ENCODE measurements at places on chromosomes 1 and 21. TPM values are rescaled to one million over a fixed set of nuclear protein-coding genes. Genes with fewer than 3 reads are reported as not detected.

DNA sequence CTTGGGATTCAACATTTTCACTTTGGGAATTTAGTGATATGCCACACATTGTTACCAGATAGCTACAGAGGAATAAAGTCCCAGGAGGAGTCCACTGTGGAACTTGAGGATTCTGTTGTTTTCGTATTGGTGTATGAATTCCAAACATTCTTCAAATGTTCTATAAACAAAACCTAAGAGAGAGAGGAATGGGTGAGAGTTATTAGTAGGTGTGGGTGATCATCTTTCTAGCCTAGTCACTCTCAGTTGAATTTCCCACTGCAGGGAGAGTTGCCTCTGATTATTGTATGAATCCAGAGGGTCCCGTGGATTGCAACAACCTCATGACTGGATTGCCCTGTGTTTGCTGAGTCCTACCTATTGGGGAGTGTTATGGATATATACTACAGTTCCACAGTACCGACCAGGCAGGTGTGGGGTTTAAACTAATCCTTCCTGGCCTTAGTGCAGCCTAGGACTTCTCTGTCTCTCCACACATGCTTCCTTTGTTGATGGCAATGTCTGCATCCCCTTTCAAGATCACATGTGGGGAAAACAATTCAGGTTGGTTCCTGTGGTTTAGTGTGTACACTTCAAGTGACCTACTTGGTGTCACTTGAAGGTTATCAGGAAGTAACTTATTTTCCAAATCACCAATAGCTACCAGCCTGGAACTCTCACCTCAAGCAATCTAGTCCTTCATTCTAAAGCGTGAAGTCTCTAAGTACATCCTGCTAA lies 91.8 kb downstream of the ADCY10 start:
- no peak for DNase-seq

GRCh38 chr1:12173631-12174121 lies 6.9 kb downstream of the TNFRSF1B start:
- peak; percentile 98 for DNase-seq

DNA sequence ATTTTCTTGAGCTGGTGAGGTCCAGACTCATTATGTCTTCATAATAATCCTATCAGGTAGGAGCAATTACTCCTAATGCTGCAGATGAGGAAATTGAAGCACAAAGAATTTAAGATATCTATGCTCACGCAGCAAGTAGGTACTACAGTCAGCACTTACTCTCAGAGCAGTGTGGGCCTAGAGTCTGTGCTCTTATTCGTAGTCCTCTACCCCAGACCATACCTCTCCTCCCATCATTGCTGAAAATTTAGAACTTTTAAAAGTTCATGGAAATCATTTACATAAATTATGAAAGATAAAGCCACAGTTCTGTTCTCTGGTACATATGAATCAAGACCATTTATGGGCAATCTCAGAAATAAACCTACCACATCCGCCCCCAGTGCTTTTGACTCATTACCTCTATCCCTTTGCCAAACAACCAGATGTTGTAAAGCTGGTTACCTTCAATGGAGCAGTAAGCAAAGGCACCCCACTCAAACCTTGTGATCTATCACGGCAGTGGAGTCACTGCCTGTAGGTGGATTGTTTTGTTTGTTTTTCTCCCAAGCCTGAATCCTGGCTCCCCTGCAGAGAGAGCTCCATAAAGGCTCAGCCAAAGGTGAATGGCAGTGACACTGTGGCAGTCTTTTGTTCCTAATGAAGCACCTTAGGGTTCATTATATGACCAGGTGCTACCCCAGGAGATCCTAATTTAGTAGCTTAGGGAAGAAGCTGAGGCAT lies 20.9 kb upstream of the MAN1A2 start:
- DNase-seq: no peak

DNA sequence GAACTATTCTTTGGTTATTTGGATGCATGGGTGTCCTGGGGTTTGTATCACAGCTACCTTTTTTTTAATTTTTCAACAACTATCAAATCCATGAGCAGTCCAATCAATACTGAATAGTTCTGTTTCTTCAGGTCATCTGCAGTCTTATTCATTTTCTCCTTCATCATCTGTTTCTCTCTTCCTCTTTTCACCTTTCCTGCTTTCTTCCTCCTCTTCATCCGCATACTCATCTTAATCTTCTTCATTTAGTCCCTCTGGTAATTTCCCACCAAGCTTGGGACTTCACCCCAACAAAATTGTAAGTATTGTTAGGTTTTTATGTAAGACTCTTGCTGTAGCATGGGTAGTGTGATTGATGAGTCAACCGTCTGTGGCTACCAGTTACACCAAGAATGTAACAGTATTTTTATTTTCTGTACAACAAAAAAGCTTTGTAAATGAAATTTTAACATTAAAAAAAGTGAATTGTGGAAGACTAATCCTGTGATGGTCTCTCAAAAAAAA lies 184.1 kb upstream of the RNPC3 start:
- no peak for DNase-seq

DNA sequence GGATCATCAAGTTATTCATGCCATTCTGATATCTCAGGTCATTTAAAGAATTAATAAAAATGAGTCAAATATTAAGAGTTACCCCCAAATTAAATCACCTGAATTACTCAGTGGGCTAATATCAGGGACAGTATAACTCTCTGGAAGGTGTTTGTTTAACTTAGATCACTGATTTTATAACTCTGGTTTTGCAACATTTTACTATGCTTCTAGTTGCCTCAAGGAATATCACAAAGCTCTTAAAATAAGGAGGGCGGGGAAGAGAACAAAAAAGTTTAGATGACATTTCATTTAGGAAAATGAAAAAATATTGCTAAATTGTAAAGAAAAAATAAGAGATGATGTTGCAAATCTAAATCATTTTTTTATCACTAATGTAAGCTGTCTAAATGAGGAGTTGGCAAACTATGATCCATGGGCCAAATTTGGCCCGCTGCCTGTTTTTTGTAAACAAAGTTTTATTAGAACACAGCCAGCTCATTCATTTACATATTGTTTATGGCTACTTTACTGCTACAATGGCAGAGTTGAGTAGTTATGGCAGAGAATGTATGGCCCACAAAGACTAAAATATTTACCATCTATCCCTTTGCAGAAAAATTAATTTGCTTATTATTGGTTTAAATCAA lies 31.9 kb upstream of the SLC19A2 start:
- no peak for DNase-seq

- DNase-seq: no peak
Measured at GRCh38 chr1:90402893-90403849, 313.9 kb downstream of the BARHL2 start.

GRCh38 chr1:2611031-2611501 lies 21.8 kb downstream of the MMEL1 start:
- DNase-seq: no peak

- DNase-seq: no peak
Measured at GRCh38 chr1:185139246-185139645, 17.5 kb downstream of the TRMT1L start.

GRCh38 chr21:16169102-16169511 lies 439.3 kb downstream of the USP25 start:
- no peak for DNase-seq

DNA sequence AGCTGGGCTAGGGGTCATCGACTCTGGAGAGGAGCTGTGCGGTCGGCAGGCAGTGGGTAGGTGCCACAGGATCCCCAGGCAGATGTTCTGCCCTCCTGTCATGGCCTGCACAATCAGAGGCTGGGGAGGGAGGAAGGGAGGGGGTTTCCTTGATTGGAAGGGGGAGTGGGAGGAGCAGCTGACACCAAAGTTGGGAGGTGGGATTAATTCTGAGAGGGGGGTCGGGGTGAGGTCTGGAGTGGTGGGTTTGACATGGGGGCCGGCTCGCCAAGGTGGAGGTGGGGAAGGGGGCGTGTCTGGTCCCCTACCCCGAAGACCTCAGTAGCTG lies 651 bp upstream of the HPCA start:
- no peak for DNase-seq

DNA sequence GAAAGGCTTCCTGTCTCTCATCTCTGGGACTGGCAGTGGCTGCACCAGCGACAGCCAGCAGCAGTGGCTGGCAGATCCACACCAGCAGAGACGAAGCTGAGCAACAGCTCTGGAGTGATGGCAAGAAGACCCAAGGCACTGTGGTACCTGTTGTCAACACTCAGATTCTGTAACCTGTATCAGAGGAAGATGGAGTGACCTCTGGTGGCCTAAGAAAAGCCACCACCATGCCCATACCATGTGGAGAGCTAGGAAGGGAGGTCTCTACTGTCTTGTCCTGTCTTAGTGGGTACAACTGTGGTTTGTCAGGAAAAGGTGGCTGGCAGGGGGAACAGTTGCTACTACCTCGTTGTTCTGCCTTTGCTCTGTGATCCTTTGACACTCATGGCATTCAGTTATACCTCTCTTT lies 22.5 kb upstream of the RHBDL2 start:
- DNase-seq: peak; percentile 5

- DNase-seq: no peak
Measured at GRCh38 chr1:10979483-10979920, 33.0 kb upstream of the TARDBP start.

GRCh38 chr1:81254560-81254959 lies 546.2 kb upstream of the ADGRL2 start:
- DNase-seq: no peak

DNA sequence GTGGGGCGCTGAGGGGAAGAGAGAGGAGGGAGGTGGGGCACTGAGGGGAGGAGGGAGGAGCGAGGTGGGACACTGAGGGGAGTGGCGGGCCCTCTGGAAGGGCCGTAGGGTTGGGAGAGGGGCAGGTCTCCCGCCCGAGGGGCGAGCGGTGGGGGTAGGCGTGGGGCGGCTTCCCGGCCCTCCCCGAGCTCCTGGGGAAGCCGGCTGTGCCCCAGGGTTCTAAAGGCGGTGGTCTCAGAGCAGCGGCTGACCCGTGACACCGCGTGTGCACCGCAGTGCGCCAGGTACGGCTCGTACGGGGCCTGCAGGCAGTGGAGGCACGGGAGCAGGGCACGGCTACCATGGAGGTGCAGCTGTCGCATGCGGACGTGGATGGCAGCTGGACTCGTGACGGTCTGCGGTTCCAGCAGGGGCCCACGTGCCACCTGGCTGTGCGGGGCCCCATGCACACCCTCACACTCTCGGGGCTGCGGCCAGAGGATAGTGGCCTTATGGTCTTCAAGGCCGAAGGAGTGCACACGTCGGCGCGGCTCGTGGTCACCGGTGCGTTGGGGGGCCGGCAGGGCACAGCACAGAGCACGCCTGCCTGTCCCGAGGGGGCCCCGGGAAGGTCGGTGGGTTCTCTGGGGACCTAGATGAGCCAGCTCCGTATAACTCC lies 68.5 kb downstream of the OBSCN start:
- no peak for DNase-seq

- no peak for DNase-seq
Measured at GRCh38 chr1:75712306-75712705, 12.2 kb upstream of the ACADM start.

DNA sequence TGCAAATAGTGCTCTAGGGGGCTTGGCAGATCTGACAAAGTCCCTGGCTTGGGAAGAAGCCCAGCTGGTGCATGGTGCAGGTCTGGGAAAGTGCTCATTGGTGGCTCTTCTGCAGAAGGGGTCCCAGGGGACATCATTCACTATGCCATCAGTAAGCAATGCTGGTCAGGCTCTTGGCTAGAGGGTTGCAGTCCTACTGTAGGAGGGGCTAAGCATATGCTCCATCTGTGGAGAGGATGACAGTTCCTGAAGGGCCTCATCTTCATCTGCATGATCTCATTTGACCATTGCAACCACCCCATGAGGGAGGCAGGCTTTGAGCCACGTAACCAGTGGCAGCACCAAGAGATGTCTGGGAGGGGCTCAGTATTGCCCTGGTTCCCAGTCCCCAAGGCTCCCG lies 31.5 kb upstream of the VASH2 start:
- no peak for DNase-seq

- peak; percentile 22 for DNase-seq
Measured at GRCh38 chr1:200039849-200040474, 12.5 kb downstream of the NR5A2 start.

GRCh38 chr1:202590126-202590525 lies 120.1 kb downstream of the SYT2 start:
- no peak for DNase-seq

GRCh38 chr1:152185544-152186391 lies 26.7 kb upstream of the RPTN start:
- peak; percentile 62 for DNase-seq

- DNase-seq: no peak
Measured at GRCh38 chr1:19688041-19688842, 23.6 kb downstream of the HTR6 start.

GRCh38 chr21:32565856-32566465 lies 19.4 kb downstream of the TCP10L start:
- DNase-seq: no peak

DNA sequence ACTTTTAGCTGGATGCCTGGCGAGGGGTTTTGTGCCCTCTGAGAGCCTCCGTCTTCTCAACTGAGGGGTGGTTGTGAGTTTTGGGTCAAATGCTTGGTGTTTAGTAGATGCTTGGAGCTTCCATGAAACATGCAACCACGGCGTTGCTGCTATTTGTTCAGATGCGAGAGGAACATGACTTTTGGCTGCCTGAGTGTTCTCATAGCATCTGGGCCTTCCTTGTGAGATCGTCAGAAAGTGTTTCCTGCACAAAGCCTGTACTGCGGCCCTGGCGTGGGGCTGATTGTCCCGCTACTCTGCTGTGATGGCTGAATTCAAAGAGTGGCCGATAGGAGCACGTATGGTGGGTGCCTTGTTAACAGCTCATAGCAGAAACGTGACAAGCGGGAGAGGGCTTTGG lies 69.8 kb upstream of the FAM3B start:
- DNase-seq: no peak

DNA sequence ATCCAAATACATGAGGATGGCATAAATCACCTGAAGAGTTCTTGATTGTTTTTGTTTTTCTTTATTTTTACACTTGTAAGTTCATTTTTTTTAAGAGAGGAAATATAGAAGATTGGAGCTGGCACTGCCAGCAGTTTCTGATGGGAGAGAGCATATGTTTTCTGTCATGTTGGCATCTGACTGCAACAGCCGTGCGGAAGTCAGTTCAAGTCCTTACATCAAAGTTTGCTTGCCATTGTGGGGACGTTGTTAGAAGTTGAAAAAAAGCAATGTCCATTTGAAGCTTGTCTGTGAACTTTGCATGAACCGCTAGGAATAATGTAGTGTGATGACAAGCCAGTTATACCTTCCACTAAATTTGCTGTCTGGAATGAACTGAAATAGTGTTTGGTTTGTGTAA lies 126.5 kb upstream of the USH2A start:
- DNase-seq: no peak

DNA sequence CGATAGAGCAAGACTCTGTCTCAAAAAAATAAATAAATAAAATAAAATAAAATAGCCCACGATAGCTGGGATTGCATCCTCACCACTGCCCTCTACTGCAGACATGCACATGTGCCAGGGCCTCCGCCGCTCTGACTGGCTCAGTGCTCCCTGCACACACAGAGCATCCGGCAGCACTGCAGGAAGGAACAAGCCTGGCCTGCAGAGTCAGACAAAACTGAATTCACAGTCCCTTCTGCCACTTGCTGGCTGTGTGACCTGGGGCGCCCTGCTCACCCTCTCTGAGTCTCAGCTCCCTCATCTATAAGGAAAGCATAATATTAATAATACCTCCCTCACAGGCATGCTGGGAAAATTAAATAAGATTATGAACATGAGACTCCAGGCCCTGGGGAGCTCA lies 35.4 kb downstream of the CSMD2 start:
- no peak for DNase-seq

Gene CHI3L1
- total RNA-seq: 0.81 TPM

Gene LCE2C
- not detected for total RNA-seq

Gene KRTAP13-2
- total RNA-seq: not detected

Data from hematopoietic multipotent progenitor cell (in vitro differentiated cells).